NCI-H146 (cell line): ENCODE measurements at places on chromosomes 3 and 15.

DNA sequence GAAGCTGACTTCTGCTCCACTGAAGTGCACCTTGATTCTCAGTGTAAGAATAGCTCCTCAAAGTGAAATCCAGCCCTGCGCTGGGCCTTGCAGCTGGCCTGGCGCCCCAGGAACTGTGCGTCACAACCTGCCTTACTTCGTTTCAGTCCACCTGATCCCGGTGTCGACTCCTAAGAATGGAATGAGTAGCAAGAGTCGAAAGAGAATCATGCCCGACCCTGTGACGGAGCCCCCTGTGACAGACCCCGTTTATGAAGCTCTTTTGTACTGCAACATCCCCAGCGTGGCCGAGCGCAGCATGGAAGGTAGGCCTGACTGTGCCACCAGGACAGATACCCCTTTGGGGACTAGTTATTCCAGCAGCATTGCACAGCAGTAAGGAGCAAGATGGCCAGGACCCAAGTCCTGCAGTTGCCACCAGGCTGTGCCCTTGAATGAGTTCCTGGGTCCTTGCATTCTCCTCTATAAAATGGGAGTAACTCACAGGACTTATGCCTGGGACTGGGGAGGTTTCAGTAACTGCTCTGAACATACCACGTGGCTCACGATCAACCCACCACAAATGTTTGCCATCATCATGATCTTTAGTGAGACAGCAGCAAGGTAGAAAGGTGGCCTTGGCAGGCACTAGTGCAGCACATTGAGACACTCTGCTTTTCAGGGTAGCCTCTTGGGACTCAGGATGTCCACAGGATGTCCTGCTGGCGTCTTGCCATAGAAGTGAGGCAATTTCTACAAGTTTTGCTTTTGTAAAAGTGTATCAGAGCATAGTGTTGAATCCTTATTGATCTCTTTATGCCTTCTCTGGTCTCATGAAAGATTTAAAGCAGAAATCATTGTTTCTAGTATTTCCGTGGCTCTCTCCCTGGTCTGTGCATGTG lies 46.8 kb downstream of the PXYLP1 start:
- DNase-seq = no peak

- DNase-seq = no peak
These were observed 76.7 kb downstream of the FLNB start for GRCh38 chr3:58084788-58085543.

- no peak for DNase-seq
These were observed 264.0 kb upstream of the CRBN start for GRCh38 chr3:3443482-3443881.

DNA sequence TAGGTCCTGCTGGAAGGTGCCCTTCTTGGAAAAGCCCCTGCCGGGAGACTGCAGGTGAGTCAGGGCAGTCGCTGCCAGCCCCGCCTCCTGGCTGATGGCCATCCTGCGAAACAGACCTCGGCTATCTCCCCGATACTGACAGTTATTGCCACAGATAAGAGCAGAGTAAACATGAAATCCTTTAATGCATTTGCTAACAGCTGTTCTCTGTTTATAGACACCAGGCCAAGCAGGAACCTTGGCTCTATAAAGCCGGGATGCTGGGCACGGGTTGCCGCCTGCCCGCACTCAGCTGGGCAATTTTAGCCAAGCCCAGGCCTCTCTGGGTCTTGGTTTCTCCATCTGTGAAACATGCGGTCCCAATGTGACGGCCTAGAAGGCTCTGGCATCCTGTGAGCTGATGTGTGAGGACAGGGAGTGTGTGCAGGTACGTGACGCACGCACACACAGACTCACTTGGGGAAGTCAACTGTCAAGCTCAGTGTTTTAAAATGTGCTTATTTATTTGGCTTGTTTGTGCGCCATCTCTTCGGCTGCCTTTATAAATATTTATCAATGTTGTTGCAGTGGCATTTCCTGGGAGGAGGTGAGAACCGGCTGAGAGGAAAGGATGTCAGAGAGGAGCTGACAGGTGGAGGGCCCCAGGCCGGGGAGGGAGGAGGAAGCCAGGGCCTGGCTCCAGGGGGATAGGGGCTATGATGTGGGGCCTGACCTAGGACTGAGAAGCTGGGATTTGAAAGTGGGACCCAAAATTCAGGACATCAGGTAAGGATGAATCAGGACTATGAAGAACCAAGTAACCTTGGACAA lies 50.8 kb upstream of the PRR23E start:
- DNase-seq = peak; percentile 97

DNA sequence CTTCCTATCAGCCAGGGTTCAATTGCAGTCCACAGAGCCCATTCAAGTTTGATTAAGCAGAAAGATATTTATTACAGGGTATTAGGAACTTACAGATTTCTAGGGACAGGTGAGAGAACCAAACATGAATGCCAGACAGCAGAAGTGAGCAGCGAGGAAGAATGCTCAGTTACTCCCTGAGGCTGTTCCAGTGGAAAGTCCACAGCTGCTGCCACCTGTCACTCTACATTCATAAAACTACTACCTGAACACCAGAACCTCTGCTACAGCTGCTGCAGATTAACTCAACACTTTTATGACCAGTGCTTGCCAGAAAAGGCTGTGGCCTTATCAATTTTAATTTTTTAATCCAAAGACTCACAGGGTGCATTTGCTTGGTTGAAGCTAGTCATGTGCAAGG lies 325.4 kb upstream of the ONECUT1 start:
- DNase-seq = no peak

DNA sequence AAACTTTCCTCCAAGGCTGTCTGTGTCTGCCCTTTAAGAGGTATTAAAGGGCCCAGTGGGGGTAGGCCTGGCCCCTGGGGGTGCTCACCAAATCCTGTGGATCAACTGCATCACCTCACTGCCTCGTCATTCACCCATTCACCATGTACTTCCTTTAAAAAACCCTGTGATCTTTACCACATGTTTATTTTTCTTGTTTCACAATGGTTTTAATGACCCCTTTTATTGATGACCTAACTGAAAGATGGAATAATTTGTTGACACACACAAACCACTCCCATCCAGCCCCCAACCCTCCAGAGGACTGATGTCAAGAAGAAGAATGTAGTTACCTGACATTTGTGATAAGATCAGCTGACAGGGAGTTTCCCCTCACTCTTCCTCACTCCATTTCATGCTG lies 40.8 kb downstream of the KCNAB1 start:
- peak; percentile 49 for DNase-seq

DNA sequence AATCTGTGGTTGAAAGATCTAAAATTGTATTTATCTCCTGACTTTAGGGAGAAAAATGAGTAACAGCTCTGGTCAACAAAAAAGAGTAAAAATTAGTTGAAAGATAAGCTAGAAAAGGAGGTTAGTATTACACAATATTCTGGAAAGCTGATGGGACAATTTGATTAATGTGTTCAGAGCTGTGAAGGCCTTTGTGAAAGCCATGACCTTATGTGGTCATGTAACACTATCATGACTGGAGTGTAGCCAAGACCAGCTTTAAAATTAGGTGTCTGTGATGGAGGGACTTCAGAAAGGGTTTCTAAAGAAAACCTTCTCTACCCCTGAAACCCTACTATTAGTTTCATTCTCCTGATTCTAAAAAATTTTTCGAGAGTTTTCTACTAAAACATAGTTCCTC lies 127.2 kb downstream of the NFKBIZ start:
- no peak for DNase-seq

DNA sequence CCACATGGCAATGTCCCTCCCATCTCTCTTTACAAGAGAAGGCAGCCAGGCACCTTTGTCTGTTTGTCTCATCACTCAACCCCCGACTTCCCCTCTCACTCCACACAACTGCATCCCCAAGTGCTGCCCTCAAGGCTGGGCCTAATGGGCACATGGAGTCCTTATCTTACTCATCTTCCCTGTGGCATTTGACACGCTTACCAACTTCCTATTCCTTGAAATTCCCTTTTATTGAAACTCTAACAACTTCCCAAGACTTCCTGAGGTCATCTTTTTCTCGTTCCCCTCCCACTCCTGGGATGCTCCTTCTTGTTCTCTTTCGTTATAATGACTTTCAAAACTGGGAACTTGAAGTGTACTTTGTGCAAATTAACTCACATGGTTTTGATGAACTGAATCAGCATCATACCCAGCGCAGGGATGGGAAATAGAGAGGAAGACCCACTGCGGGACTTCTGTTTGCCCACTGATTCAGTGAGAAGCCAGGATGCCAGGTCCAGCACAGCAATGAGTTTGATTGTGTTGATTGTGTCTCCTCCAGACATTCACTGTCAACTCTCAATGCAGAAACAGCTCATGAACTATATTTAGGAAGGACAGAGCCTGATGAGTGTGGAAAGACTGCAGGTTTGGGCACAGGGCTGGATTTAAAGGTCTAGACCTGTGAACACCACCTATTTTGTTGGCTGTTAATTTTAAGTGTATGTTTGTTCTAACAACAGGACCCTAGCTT lies 104.7 kb upstream of the TNIK start:
- no peak for DNase-seq

- peak; percentile 92 for DNase-seq
These were observed 19.0 kb downstream of the SYNM start for GRCh38 chr15:99123713-99124451.

- DNase-seq = no peak
These were observed 27.1 kb upstream of the TPRG1 start for GRCh38 chr3:189144645-189145044.

- DNase-seq = no peak
These were observed 32.1 kb downstream of the BUB1B start for GRCh38 chr15:40192942-40193341.

DNA sequence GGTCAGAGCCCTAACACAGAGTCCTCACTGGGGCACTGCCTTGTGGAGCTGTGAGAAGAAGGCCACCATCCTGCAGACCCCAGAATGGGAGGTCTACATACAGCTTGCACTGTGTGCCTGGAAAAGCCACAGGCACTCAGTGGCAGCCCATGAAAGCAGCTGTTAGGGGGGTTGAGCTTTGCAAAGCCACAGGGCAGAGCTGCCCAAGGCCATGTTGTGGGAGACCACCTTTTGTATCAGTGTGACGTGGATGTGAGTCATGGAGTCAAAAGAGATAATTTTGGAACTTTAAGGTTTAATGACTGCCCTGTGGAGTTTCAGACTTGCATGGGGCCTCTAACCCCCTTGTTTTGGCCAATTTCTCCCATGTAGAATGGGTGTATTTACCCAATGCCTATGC lies 52.9 kb upstream of the TPRG1 start:
- no peak for DNase-seq

DNA sequence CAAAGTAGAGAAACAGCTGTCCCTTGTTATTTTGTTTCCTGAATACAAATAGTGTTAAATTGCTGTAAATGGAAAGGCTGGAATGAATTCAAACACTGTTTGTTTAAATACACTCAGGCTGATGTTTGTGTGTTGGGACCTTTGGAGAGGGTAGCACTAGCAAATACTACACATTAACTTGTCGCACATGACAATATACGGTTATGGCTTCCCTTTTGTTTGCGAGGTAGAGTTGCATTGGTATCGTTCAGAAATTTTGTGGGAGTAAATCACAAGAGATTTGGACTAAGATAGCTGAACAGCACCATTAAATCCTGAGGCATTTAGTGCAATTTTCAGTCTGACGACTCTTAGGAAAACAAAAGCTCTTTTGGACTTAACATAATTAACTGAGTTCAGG lies 213.0 kb upstream of the ROBO2 start:
- DNase-seq = peak; percentile 15

GRCh38 chr3:3097958-3098357 lies 12.2 kb downstream of the IL5RA start:
- DNase-seq = no peak

- peak; percentile 57 for DNase-seq
These were observed 1.5 kb downstream of the STXBP5L start for GRCh38 chr3:120909602-120909878.

GRCh38 chr3:123011447-123011846 lies 16.1 kb downstream of the SEMA5B start:
- no peak for DNase-seq

- DNase-seq = no peak
These were observed 15.7 kb upstream of the TFRC start for GRCh38 chr3:196097373-196098154.

DNA sequence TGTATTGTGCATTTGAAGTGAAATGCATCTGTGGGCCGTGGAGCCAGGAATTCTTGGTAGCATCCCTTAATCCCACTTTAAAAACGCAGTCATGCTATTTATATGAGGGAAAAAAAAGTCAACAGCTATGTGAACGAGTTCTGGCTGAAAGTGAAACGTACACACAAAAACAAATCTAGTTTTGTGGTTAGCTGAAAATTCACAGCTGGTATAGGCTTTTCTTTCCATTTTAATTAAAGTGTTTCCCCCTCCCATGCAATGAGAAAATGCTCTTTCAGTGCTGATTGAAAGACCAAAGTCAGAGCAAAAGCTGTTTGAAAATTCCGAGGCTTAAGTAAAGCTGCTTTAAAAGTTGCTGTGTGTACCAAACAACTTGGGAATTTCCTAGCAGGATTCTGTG lies 297.4 kb downstream of the PLCL2 start:
- no peak for DNase-seq

DNA sequence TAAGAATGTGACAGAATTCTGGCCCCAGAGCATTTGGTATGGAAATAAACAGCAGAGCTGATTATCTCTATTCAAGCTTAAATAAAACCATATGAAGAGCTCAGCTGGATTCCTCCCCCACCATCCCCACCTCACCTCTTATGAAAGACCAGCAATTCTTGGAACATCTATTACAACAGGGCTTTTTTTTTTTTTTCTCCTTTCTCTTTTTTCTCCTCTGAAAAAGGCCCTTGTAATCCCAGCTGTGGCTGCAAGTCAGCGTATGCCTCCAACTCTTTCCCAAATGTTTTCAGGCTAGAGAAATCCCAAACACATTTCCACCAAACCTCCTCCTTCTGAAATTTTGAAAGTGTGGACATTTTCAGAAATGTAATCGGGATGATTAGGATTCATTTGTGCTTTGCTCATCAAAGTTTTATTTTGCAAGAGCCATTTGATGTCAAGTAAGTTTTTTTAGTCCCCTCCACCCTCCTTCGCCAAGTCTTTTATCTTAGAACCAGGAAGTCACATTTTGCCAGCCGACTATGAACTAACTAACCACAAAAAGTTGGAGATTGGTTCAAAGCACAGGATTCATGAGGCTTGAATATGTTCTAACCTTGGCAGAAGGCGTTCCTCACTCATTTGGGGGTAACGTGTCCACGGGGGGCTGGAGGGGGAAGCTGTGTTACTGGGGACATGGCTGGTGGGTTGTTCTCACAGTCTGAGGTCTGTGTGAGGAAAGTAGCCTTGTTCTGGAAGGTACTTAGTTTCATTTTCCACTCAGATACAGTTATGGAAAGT lies 142.0 kb upstream of the PDZRN3 start:
- peak; percentile 5 for DNase-seq

- DNase-seq = no peak
These were observed 85.9 kb downstream of the AGBL1 start for GRCh38 chr15:86165265-86166211.

- DNase-seq = no peak
These were observed 134.4 kb downstream of the MYLK start for GRCh38 chr3:123749711-123750110.

DNA sequence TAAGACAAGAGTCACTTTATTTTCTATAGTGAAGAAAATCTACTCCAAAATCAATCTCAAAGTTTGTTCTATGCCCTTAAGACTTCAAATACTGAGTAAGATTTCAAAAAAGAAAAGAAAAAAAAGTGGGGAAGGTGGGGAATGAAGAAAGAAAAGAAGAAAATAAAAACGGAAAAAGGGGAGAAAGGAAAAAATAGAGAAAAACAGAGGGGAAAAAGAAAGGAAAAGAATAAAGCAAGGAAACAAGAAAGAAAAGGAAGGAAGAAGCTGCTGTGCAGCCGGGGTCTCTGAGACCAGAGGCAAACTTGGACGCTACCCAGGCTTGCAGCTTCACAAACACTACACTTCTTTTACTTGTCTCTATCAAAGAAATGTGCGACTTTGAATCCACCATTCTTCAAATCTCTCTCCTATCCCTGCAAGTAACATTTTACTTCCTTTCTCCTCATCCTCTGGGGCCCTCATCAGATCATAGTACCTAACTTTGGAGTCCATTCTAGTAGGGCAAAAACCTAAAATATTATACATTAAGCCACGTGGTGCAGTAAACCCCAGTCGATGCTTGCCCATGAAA lies 279.8 kb downstream of the FOXP1 start:
- DNase-seq = no peak
